ENCODE measurements at places on chromosomes 4 and X. TPM values are rescaled to one million over a fixed set of nuclear protein-coding genes. Genes with fewer than 3 reads are reported as not detected.

The GAB1 gene
- total RNA-seq = 73.4 TPM

- H3K27me3 ChIP-seq = no peaks in the 10 kb centered on the region
- H3K4me1 ChIP-seq = no peaks in the 10 kb centered on the region
- no peak overlapping the region for H3K27ac ChIP-seq
- no peak for DNase-seq
- no peaks in the 10 kb centered on the region for H3K36me3 ChIP-seq
Measured at GRCh38 chr4:116024954-116025708, 911.7 kb upstream of the NDST4 start.

- H3K27ac ChIP-seq = no peak overlapping the region
- H3K4me3 ChIP-seq = no peak overlapping the region
- no peaks in the 10 kb centered on the region for H3K36me3 ChIP-seq
- no peak for DNase-seq
Measured at GRCh38 chrX:85836868-85837267, 210.5 kb downstream of the CHM start.

GRCh38 chr4:188078116-188078515 is 31.3 kb downstream of the TRIML2 start:
- no peaks in the 10 kb centered on the region for H3K4me1 ChIP-seq
- DNase-seq = no peak
- H3K27ac ChIP-seq = no peak overlapping the region
- H3K4me3 ChIP-seq = no peak overlapping the region
